ENCODE measurements at places on chromosomes 3 and 15. TPM values are rescaled to one million over a fixed set of nuclear protein-coding genes. Genes with fewer than 3 reads are reported as not detected.

Gene LRRIQ4
- total RNA-seq = 0.16 TPM

Gene KIF7
- 16.2 TPM for total RNA-seq

Gene FANCD2OS
- not detected for total RNA-seq

Gene NOX5
- not detected for total RNA-seq

Gene COX5A
- total RNA-seq = 246 TPM

Gene SCN11A
- total RNA-seq = 0.63 TPM

Gene NMD3
- 42.0 TPM for total RNA-seq

Gene ZNF620
- total RNA-seq = 24.0 TPM

Gene PLEKHO2
- total RNA-seq = 18.9 TPM

Gene NR2F2
- 150 TPM for total RNA-seq

Gene SAMMSON
- not detected for total RNA-seq

Gene KCNMB3
- 3.1 TPM for total RNA-seq

Gene RAB6B
- total RNA-seq = 15.5 TPM

Gene BMF
- 18.0 TPM for total RNA-seq

Gene SH2D7
- not detected for total RNA-seq

Gene ERC2
- total RNA-seq = 12.2 TPM

Gene LOXL1
- total RNA-seq = 17.3 TPM

Gene LTF
- total RNA-seq = not detected

Gene HCLS1
- total RNA-seq = 0.45 TPM
